Femur (tissue), 1 donor: ENCODE measurements at places on chromosomes 11 and 22.

DNA sequence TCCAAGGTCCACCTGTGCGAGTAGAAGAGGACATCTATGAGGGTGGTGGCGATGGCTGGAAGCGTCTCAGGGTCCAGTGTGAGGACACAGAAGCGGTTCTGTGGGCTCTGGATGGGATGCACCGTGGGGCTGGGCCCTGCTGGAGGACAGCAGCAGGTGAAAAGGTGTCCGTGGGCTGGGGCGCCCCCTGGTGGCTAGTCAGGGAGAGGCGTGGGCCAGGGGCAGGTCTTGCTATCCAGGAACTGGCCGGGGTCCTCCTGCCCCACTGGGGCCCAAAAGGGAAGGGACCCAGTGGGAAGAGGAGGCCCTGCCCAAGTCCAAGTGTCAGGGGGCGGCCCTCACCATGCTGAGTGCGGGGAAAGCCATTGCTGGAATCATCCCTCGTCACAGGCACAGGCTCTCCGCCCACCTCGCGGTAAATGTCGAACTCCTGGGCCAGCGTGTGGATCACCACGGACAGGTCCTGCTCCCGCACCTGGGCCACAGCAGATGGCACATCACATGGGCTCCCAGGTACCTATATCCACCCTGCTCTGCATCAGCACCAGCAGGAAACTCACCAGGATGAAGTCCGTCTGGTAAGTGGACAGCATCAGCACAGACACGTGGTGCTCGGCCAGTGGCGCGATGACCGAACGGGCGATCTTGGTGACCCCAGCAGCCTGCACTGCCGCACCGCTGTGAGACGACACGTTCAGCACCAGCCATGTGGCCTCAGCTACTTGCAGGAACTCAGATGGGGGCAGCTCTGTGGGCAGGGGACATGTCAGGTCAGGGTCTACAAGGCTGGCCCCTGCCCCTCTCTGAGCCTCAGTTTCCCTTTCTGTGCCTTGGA, 2.3 kb downstream of the CASTOR1 start:
- DNase-seq: peak; percentile 78

DNA sequence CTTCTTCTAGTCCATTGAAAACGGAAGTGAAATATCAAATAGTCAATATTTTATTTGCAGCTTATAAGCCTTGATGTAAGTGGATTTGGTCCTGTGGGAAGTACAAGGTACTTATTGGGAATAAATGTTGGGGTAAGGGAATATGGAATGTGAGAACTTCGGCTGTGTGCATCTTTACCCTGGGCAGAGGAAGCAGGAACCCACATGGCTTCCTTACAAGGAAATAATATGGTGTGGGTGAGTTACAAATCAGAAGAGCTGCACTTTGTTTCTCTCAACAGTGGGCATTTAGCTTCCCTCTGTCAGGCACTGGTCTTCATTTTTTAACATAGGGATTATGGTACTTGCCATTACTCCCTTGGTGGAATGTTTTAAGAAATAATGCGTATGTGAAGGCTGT, 77.9 kb downstream of the SCN3B start:
- no peak for DNase-seq

GRCh38 chr11:125313271-125314219, 149.0 kb downstream of the PKNOX2 start:
- DNase-seq: peak; percentile 50

DNA sequence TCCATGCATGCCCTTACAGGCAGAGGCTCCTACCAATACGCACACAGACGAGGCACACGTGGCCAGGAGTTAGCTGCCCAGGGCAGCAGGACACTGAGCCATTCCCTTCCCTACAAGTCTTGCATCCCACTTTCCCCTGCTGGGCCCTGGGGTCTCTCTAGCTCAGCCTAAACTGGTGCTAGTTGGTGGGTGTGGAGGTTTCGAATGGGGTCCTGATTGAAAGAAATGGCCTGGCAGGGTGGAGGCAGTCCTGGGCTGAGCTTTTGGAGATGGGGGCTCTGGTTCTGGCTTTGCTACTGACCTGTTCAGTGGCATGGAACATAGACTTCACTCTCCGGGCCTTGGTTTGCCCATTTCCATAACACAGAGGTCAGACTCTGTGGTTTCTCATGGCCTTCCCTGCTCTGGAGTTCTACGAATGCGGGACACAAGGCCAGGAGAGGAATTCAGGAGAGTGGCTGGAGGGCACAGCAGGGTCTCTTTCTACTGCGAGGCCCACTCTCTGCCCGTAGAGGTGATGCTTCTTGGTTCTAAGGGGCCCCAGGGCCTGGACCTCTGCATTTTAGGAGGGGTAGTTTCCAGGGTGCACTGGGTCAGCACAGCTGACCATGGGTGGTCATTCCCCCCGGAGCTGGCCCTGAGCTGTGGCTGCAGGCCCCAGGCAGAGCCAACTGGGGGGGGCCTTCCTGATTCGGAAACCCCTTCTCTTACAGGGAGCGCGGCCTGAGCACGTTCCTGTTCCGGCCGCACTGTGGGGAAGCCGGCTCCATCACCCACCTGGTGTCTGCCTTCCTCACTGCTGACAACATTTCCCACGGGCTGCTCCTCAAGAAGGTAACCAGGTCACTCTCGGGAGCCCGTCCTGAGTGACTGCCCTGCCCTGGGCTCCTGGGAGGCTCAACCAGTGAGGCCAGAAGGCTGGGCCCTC, 40.0 kb downstream of the RNF141 start:
- no peak for DNase-seq

GRCh38 chr11:38498721-38499120, 1900.7 kb upstream of the RAG2 start:
- DNase-seq: no peak

- DNase-seq: no peak
Measured at GRCh38 chr11:60328460-60328859, 1.4 kb downstream of the MS4A6E start.

- no peak for DNase-seq
Measured at GRCh38 chr11:76773921-76774361, 9.2 kb upstream of the TSKU start.

- DNase-seq: no peak
Measured at GRCh38 chr11:95101935-95102334, 12.3 kb downstream of the ENDOD1 start.

- DNase-seq: no peak
Measured at GRCh38 chr11:8365216-8365941, 101.7 kb upstream of the LMO1 start.

DNA sequence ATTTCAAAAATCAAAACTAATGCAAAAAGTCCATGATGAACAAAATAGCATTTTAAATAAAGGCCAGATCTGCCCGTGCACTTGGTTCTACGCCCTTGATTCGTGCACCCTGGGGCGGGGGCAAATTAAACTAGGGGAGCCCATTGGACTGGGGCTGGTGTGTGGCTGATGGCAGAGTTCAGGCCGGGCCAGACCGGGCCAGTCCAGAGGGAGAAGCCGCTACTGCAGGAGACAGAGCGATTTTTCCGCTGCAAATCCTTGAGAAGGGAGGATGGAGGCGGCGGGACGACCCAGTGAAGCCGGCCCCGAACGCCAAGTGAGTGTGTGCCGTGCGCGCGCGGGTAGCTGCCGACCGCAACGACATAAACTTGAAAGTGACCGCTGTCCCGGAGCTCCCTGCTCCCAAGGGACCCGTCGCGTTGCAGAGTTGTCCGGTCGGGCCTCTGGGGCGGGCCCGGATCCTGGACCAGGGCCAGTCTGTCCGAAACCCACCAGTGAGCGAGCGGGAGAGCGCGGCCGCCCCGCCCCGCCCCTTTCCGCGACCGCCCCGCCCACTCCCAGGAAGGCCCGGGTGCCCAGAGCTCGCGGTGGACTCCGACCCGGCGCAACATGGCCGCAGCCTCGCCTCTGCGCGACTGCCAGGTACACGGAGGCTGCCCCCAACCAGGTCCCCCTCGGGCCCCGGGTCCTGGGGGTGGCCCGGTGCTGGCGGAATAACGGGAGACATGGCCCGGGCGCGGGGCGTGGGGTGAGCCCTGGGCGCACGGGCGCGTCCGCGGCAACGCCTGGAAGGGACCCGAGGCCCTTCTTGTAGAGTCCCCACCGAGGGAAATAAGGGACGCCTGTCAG, at the start of gene TTC38:
TTC38 (plus strand) TSS at position 578 of the 849 bp plus-strand sequence; CDS start at position 610, 32 bp downstream.
- peak; percentile 94 for DNase-seq

DNA sequence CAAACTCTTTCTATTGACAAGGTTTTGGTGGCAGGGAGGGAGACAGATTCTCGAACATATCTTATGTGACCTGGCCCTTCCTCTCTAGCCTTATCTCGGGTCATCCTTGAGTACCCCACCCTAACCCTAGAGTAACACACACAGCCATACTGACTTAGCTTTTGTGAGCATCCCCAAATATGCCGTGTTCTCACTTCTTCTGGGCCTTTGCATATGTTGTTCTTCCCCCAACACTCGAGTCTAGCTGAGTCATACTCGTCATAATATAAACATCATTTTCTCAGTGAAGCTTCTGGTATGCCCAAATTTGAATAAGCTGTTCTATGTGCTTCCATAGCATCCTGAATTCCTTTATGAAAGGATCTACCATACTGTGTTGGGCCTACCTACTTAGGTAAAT, 8.0 kb downstream of the TTC17 start:
- no peak for DNase-seq

DNA sequence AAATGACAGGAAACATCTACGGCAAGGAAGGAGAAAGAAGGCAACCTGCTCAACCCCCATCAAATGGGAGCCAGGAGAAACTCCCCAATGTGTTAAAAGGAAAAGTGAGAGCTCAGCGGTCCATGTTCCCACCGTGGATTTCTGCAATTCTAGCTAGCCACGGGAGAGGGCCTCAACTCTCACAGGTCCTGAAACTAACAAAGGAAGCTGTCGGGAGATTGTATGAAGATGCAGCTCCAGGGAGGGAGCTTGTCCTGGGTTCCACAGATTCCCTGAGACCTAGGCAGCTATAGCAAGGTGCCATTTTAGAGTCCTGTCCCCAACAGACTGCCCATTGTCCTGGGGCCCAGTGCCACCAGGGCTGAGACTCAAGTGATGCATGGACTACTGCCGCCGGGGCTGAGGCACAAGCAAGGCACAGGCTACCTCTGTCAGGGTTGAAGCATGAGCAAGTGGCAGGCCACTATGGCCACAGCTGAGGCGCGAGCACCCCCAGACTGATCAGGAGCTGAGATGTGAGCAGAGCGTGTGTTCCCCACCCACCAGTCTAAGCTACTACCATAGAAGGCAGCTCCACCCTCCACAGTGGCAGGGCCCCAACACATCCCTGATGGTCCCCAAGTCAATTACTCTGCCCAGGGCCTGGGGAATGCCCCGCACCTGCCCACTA, 31.3 kb downstream of the RSF1 start:
- DNase-seq: no peak

GRCh38 chr11:88102598-88102934, 72.7 kb downstream of the RAB38 start:
- DNase-seq: no peak

GRCh38 chr11:122843281-122844141, 5.2 kb downstream of the CRTAM start:
- DNase-seq: no peak

- DNase-seq: no peak
Measured at GRCh38 chr22:42808521-42808920, 48.6 kb downstream of the ARFGAP3 start.

- no peak for DNase-seq
Measured at GRCh38 chr11:14336507-14337503, 22.2 kb downstream of the RRAS2 start.

GRCh38 chr22:42296381-42296853, 26.0 kb upstream of the TCF20 start:
- DNase-seq: peak; percentile 76

DNA sequence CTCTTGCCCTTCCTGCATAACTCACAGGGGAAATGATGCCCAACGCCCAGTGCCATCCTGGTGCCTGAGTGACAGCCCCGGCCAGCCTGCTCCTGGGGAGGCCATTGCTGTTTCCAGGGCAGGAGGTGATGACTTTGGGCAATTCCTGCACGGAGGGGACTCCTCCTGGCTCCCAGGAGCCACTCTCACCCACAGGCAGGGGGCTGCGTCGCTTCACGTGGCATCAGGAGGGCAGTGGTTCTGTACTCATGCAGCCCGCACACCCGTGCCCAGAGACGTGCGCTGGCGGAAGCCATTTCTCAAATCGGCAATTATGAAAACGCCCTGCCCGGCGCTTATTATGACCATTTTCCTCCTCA, 272.3 kb downstream of the CTTN start:
- no peak for DNase-seq

GRCh38 chr11:69130654-69131053, 25.1 kb upstream of the SMIM38 start:
- DNase-seq: no peak

- no peak for DNase-seq
Measured at GRCh38 chr11:85923455-85923854, 68.3 kb downstream of the CCDC83 start.

DNA sequence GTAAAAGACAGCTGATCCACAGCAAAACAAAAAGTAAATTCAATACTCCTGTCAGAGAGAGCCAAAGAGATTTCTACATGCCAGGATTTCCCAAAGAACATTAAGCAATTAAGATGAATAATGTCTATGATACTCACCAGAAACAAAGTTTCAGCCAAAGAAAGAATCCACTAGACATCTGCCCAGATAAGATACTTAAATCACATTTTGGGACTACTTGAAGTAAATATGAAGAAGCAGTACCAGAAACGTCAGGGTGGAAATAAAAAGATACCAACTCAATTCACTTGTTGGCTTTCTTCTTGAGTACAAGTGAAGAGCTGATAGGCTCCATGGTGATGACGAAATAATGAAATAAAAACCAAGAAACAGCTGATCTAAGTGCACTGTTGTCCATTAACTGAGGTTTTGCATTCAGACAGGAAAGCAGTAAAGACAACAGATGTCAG, 31.6 kb upstream of the ARHGAP32 start:
- DNase-seq: no peak

DNA sequence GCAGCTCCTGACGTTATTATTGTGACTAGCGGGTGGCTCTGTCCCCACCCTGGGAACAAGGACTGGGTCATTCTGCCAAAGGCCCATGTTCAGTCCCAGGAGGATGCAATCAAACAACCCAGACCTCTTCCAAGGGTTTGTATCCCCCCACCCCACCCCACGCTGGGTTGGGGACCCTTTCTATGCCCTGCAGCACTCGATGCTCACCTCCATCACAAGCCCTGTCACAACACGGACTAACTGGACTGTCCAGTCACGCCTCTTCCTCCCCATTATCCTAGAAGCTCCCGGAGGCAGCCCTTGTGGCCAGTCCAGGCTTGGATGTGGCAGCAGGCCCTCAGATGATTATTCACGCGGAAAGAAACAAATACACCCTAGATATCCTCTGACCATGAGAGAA, 3.7 kb downstream of the SHANK2 start:
- DNase-seq: no peak

GRCh38 chr11:73439002-73439843, 63.0 kb downstream of the RELT start:
- DNase-seq: no peak

- DNase-seq: no peak
Measured at GRCh38 chr22:41015003-41015402, 63.8 kb downstream of the RBX1 start.

DNA sequence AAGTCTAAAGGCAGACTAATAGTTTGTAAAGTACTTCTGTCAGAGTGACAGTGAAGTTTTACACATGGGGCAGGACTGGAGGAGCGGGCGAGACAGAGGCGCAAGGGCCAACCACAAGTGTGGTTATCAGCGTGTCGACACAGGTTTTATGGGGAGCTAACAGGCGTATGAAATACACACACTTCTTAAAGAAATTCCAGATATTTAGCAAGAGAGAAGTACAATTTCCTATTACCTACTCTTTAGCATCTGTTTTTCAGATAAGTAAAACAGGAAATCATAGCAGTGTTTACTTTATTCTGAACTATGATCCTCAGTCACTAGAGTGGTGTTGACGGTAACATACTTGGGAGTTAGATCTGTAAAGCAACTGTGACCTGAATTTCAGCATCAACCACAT, 22.5 kb downstream of the VSIG10L2 start:
- DNase-seq: no peak

- DNase-seq: peak; percentile 62
Measured at GRCh38 chr11:16604794-16605388, 133.6 kb upstream of the C11orf58 start.
